Activated naive CD8-positive, alpha-beta T cell treated with anti-CD3 and anti-CD28 coated beads, Interleukin-2, amount 10 ng/mL, durations not matched to agents 7 days and 5 days (primary cell): ENCODE measurements at places on chromosomes 1 and 21. TPM values are rescaled to one million over a fixed set of nuclear protein-coding genes. Genes with fewer than 3 reads are reported as not detected.

DNA sequence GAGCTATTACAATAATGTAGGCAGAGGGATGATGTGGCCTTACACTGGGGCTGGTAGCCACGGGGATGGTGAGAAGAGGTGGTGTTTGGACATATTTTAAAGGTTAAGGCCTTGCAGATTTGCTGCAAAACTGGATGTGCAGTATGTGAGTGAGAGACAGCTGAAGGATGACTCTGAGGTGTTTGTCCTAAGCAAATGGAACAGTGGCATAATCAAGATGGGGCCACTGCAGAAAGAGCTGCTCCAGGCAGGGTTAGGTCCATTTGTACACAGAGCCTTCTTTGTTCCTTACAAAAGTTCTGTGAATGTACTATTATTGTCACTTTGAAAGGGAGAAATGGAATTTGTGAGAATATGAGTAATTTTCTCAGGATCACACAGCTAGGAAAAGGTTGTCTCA is 220.4 kb upstream of the ZP4 start:
- DNase-seq: no peak
- no peak overlapping the region for H3K27ac ChIP-seq
- H3K4me3 ChIP-seq: no peak overlapping the region

DNA sequence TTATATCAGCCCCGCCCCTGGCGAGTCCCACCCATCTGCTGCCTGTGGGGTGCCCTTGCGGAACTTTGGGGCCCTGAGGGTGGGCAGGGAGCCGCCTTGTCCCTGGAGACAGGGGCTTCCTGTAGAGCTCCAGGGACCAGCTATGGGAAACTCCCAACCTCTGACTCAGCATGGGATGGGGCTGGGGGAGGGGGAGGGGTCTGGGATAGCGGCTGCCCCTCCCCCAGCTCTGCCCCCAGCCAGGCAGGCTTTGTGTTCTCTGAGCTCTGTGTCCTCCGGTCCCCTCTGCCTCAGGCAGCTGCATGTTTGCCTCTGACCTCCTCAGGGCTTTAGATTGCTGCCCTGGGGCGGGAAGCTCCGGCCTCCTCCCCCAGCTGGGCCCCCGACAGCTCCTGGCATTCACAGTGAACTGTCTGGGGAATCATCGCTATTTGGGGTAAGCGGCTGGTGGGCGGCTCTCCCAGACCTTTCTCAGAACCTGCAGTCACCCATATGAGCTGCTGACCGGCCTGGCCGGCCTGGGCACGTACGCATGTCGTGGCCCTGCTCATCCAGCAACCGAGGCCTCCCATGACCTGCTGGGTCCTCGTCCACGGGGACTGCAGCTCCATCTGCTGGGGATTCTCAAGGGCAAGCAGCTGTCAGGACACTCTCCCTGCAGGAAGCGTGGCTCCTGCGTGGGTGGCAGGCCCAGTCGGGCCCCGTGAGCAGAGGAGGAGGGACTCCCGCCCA is 17.1 kb downstream of the ARHGEF16 start:
- no peak overlapping the region for H3K4me3 ChIP-seq
- no peak for DNase-seq
- no peaks in the 10 kb centered on the region for H3K4me1 ChIP-seq

DNA sequence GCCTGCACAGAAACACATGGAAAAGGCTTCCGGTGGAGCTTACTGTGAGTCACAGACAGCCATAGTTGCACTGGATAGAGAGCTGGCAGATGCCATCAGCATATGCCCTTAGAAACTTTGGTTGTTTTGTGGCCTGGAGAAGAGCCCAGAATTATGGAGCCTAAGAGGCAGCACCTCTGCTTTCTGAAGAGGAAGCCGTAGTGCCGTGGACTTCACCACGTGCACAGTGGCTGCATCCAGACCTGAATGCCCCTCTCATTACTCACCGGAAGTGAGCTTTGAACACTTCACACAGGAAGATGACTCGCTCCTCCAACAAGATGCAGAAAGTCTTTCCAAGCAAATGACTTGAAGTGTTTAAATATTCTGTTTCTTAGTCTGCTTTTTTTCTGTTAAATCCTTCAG is 28.4 kb downstream of the JUN start:
- DNase-seq: peak; percentile 59
- no peaks in the 10 kb centered on the region for H3K27me3 ChIP-seq
- peaks cover 15% of the 10 kb centered on the region for H3K36me3 ChIP-seq
- H3K4me1 ChIP-seq: peaks cover 50% of the 10 kb centered on the region

- no peak for DNase-seq
- H3K27ac ChIP-seq: peak overlapping the region; percentile 93
- H3K4me1 ChIP-seq: peaks cover 35% of the 10 kb centered on the region
- H3K4me3 ChIP-seq: peak overlapping the region; percentile 78
Measured at GRCh38 chr1:32981003-32981901, 16.6 kb upstream of the RNF19B start.

GRCh38 chr1:172733815-172734214 is 74.9 kb downstream of the FASLG start:
- no peak overlapping the region for H3K4me3 ChIP-seq
- peaks cover 2% of the 10 kb centered on the region for H3K4me1 ChIP-seq
- H3K27ac ChIP-seq: no peak overlapping the region
- peaks cover 8% of the 10 kb centered on the region for H3K36me3 ChIP-seq
- DNase-seq: no peak

DNA sequence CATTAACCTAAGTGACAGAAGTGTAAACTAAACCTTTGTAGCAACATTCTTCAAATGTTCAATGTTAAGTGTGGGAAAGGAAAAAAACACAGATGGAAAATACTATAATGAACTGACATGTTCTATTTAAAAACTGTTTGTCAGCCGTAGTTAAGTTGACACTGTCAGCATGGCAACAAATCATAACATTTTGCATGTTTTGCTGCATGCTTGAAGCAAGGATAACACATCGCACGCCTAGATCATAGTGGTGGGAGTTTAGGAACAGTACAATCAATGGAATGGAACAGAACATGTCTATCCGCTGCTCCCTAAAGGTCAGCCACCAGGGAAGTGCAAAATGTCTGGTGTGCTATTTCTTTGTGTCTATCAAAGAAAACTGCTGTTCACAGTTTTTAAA is 62.5 kb upstream of the ESRRG start:
- no peak overlapping the region for H3K27ac ChIP-seq
- no peaks in the 10 kb centered on the region for H3K36me3 ChIP-seq
- no peaks in the 10 kb centered on the region for H3K27me3 ChIP-seq
- no peak overlapping the region for H3K4me3 ChIP-seq

- no peaks in the 10 kb centered on the region for H3K36me3 ChIP-seq
- DNase-seq: no peak
- no peaks in the 10 kb centered on the region for H3K4me1 ChIP-seq
Measured at GRCh38 chr1:74504933-74505512, 7.4 kb downstream of the LRRC53 start.

DNA sequence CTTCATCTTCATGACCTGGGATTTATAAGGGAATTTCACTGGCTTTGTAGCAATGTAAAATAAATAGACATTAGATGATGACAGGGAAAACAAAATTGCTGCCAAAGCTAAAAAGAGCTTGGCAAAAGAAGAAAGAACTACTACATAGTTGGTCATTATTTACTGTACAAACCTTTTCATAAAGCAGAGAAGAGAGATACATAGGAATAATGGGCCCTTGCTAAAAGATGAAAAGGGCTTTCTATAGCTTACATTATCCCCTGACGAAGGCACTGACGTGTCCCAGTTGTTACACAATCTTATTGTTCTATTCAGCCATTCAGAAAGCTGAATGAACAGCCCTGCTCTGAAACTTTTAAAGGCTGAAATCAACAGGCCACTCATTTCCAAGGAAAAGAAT is 57.1 kb downstream of the ZC3H11B start:
- H3K27ac ChIP-seq: no peak overlapping the region
- H3K27me3 ChIP-seq: no peaks in the 10 kb centered on the region
- H3K4me1 ChIP-seq: no peaks in the 10 kb centered on the region
- no peaks in the 10 kb centered on the region for H3K36me3 ChIP-seq
- no peak overlapping the region for H3K4me3 ChIP-seq

GUCA2B gene
- total RNA-seq: not detected

PEX14 gene
- 25.2 TPM for total RNA-seq

DNASE2B gene
- total RNA-seq: not detected
